ENCODE measurements at places on chromosomes 6 and 20.
A peak's percentile ranks its signal among the peaks of the same experiment; 100 is the strongest.

DNA sequence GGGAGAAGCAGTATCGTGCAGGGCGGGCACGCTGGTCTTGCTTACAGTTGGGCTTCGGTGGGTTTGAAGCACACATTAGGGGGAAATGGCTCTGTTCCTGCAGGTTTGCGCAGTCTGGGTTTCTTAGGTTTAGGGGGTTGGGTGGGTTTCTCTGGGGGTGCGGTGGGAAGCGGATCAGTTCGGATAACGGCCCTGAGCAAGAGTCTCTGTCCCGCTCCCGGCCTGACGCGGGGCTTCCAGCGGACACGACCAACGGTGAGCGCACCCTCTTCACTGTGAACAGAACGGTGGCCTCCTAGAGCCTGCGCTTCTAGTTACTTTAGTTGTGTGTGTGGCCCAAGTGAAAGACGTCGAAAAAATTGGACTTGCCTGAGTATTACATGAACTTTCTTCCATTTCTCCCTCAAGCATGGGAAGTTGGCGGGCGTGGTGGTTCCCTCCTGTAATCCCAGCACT, 635 bp upstream of the ELOVL2 start:
- no peak for DNase-seq

GRCh38 chr20:8474027-8474668, 342.1 kb downstream of the PLCB1 start:
- DNase-seq = no peak

DNA sequence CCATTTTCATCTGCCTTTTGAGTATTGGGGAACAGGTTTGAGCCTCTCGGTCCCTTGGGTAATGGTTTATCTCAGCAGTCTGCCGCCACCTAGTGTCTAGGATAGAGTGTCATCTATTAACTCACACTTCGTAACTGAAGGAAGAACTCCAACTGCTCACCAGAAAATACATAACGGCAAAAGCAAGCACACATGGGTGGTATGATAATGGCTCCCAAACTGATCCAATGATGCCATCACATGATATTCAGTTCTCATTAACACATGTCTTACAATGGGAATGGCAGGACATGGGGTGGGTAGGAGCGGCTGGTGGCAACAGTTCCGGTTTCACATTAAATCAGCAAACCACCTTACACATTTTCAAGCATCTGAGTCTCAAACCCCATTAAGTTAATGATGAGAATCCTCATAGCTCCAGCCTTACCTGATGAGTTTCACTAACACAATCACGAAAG, 110.7 kb upstream of the PHACTR1 start:
- peak; percentile 3 for DNase-seq

GRCh38 chr6:15356179-15356578, 110.3 kb downstream of the JARID2 start:
- no peak for DNase-seq

- no peak for DNase-seq
Observed at GRCh38 chr6:79440598-79440997, 96.6 kb downstream of the LCA5 start.

DNA sequence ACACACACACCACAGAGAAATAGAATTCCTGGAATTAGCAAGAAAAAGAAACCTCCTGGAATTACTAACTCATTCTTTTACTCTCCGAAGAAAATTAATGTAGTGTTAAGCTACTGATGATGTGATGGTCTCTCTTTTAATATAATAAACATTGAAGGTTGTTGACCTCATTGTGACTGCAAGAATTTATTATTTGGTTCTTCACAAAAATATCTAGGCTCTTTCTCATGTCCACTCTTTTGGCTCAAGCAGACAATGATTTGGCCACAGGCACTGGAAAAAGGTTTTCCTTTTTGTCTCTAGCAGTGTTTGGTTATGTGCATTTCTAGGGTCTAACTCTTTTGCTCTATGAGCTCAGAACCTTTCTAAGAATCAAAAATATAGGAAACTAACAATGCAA, 811.9 kb downstream of the TENT5A start:
- no peak for DNase-seq

DNA sequence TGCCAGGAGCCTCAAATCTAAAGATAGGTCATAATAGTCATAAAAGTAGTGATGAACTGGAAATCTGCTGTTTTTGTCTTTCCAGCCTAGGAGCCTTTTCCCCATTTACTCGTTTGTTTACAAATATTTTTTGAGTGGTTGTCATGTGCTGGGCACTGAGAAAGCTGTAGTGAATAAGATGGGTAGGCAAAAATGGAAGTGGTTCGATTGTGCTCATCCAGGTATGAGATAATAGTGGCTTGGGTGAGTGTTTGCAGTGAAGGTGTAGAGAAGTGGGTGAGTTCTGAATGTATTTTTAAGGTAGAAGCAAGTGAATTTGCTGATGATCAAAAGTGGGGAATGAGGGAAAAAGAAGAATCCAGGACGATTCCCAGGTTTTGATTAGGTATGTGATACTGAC, 53.0 kb downstream of the CARMIL1 start:
- no peak for DNase-seq

DNA sequence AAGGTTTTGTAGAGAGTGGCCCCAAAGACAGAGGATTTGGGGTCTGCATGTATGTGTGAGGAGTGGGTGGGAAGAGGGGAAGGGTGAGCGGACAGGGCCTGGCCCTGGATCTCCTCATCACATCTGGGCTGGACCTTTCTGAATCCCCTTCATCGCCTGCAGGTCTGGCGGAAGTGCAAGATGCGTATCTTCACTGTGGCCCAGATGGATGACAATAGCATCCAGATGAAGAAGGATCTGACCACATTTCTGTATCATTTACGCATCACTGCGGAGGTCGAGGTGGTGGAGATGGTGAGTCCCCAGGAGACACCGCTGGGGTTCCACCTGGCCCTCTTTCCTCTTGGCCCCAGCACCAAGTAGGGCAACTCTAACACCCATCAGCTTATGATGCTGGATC, 24.4 kb downstream of the SLC12A5 start:
- no peak for DNase-seq

DNA sequence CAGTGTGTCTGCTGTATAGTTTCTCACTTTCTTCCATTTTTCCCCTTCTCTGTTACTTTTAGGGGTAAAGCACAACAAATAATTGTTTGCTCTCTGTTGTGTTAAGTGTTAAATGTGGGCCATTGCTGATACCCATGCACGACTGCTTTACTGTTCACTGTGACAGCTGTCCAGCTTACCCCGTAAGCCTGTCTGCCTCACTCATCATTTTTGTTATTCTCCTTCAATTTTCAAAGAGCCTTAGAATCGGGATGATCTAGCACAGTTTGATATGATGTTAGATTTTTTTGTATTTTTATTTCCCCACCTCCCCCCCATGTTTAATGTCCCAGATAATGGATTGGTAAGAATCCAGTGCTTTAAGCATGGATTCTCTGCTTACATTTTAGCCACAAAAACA, 41.2 kb upstream of the MLIP start:
- no peak for DNase-seq

DNA sequence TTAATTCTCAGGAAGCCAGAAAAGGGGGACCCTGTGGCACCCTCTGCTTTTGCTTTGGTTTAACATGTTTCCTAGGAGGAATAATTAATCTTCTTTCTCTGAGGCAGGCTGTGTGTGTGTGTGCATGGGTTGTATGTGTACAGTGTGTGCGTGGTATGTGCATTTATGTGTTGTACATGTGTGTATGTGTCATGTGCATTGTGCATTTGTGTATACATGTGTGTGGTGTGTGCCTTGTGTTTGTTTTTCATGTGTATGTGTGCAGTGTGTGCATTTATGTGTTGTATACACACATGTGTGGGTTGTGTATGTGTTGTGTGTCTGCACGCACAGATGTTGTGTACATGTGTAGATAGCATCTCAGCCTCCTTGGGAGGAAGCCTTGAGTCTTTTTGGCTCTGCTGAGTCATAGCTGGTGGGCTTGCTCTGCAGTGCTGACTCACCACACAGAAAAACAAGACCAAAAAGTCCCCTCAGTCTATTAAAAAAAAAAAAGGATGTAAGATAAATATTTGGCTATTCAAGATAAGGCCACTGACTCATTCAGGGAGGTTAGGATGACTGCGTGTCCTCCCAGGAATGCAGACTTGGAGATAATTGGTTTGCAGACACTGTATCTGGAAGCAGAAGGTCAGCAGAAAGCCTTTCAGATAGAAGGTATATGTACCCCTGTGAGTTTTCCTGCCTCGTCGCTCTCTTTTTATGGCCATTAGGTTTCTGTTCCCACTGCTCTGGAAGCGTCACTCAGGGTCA, 58.6 kb downstream of the SYNJ2 start:
- DNase-seq = no peak

DNA sequence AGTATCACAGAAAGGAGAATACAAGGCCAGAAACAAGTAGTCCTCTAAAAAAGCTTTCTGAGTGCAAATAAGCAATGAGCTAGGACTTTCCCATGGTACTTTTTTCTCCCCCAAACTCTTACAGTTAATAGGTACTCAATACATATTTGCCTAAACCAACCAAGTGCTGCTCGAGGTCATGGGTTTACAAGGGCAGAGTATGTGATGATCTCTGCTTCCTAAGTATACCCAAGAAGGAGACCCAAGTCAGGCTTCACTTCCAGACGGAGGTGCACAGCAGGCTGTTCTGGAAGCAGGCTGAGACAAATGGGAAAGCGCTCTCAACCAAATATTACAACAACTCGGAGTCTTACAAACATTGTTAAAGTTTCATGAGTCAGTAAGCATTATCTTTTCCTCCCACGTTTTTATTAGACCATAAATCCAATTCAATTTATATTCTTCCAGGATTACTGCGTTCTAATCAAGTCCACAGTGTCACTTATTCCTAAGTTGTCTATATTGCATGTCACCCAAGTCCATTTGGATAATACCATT, 8.1 kb downstream of the FYN start:
- no peak for DNase-seq

GRCh38 chr20:12255461-12255970, 337.8 kb downstream of the BTBD3 start:
- DNase-seq = no peak

- no peak for DNase-seq
Observed at GRCh38 chr6:20362623-20363022, 39.1 kb upstream of the E2F3 start.

GRCh38 chr6:87990871-87991270, 56.8 kb upstream of the SPACA1 start:
- no peak for DNase-seq

Measured in activated CD8-positive, alpha-beta memory T cell treated with anti-CD3 and anti-CD28 coated beads for 48 hours (primary cell).